ENCODE measurements at places on chromosomes 16 and 17.

DNA sequence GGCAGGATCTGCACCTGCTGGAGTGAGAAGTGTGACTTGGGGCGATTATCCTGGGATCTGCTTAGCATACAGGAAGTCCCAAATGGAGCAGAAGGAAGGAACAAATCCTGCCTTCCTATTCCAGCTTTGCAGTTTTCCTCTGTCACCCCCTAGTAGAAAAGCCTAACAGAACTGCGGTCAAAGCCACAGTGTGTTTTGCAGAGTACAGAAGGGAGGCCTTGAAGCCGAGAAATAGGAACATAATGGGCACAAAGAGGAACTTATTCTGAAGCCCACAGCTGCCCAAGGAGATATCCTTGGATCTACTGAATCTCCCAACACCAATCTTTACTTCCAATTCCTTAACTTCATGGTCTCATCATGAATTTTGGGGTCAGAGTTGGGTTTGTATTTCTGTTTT lies 8.5 kb downstream of the KRTAP1-5 start:
- DNase-seq = no peak

DNA sequence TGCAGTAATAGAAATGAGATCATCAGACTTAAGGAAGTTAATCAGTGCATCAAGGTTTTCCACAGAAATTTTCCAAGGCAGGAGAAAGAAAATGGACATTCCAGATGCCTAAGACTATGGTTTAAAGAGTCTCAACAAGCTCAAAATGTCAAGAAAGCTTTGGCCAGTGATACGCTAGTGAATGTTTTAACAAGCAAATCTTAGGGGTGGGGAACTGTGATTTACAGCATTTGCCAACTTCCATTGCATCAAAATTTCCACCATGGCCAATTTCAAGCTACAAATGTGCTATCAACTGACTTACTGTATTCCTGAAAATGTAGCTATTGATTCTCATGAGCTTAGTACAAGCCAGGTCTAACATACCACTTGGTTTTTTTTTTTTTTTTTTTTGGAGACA lies 82.4 kb upstream of the CLEC3A start:
- DNase-seq = no peak

DNA sequence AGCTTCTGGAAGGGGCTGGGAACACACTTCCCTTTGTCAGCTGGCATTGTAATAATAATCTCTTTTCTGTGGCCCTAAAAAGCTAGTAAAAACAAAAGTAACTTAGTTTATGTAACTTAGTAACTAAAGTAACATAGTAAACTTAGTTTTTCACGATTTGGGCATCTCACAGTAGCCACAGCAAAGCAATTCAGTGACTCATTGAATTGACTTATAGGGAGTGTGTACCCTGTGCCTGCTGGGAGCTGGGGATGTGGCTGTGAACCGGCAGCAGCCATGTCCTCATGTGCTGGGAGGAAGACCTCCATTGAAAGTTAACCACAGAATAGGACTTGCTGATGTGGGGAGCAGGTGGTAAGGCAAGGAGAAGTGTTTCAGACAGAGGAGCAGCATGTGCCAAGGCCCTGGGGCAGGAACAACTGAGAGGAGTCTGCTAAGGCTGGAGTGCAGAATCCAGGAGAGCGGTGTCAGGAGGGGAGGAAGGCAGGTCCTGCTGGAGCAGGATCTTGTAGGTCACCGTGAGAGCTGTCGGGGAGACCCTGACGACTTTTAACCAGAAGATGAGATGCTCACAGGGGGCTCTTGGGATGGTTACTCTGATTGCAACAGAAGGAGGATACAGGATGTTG lies 112.8 kb downstream of the PLCG2 start:
- DNase-seq = no peak

GRCh38 chr17:30426292-30426691 lies 47.6 kb downstream of the CPD start:
- no peak for DNase-seq

- DNase-seq = no peak
Measured at GRCh38 chr17:75914643-75915267, 10.1 kb upstream of the MRPL38 start.

DNA sequence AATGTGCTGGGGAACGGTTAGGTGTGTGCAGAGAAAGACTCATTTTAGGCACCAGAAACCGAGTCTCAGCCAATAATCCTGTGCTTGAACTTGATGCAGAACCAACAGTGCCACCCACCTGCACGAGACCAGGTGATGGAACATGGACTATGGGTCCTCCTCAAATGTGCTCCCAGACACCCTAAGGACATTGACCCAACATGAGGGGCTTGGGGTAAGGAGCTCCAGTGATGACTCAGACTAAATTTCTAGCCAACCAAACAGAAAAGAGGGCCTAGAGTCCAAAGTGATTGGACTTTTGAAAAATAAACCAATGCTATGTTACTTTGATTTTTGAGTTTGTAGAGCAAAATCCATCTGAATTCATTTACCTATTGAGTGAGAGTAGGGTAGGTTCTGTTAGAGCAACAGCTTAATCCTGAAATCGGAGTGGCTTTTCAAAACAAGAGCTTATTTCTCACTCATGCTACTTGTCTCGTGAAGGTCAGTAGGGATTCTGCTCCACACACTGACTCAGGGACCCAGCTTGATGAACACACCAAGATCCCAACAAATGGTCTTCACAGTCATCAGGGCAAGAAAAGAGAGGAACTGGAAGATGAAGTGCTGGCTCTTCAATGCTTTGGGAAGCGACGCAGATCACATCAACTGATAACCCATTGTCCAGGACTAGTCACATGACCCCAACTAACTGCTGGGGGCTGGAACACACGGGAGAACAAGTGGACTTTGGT lies 21.8 kb downstream of the FAM20A start:
- no peak for DNase-seq

DNA sequence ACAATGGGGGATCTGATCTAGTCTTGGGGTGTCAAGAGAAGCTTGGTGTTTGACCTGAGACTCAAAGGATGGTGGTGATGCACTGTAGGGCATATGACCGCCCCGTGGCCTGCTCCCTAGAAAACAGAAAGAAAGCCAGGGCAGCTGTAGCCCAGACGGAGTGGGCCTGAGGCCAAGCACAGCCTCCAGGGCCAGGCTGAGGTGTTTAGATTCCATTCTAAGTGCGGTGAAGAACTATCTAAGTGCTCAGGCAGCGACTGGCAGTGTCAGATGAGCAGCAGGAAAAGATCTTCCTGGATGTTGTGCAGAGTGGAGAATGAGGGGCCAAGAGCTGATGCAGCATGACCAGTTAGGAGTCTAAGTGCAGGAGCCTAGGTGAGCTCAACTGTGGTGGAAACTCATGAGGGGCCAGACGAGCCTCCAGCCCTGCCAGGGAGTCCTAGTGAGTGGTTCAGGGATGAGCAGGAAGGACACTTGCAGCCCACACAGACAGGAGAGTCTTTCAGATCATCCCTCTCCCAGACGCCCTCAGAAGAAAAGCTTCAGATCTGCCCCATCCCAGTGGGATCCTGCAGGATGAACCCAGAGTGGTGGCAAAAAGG lies 314.2 kb upstream of the CCL2 start:
- DNase-seq = no peak

GRCh38 chr16:89795676-89796075 lies 20.8 kb downstream of the FANCA start:
- no peak for DNase-seq
